ENCODE measurements at places on chromosomes 13 and 19. TPM values are rescaled to one million over a fixed set of nuclear protein-coding genes. Genes with fewer than 3 reads are reported as not detected.

- DNase-seq = peak; percentile 36
Measured at GRCh38 chr19:42961119-42961518, 24.1 kb upstream of the PSG7 start.

GRCh38 chr19:5961969-5962945, 15.7 kb downstream of the RANBP3 start:
- DNase-seq = peak; percentile 56

DNA sequence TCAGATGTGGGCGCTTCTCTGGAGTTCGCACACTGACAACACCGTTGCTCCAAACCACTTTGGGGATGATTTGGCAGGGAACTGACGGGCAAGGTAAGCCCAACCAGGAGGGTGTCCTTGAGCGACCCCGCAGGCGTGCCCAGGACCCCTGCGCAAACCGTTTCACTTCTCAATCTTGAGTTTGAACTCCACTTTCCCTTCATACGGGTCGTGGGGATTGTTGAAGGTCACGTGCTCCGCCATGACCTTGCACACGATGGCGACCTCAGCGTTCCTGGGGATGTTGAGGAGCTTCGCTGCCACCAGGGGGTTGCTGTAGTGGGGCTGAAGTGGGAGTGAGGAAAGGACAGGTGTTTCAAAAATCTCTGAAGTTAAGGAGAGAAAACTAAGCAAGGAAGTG, 8.8 kb downstream of the ATP4B start:
- DNase-seq = no peak

GRCh38 chr13:40381935-40382764, 284.3 kb downstream of the FOXO1 start:
- DNase-seq = no peak

GRCh38 chr13:99378985-99379733, 72.0 kb upstream of the GPR183 start:
- DNase-seq = no peak

DNA sequence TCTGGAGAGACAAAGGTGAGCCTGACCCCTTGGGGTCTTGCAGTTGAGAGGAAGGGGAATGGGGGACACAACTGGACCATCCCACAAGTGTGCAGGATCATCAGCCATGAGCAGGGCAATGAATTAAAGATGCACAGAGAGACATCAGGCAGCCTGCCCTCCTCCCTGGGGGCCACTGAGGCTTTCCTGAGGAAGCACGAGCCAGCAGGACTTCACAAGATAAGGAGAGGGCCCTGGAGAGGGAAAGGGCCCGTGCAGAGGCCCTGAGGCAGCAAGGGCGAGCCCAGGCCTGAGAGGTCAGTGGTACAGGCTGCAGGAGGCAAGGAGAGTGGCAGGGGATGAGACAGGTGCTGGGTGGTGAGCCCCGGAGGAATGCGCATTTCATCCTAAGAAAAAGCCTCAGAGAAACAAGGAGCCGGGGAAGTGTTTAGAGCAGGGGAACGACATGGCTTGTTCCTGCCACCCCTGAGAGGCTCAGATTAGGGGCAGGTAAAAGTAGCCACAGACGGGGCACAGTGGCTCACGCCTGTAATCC, 9.0 kb upstream of the PRKD2 start:
- DNase-seq = no peak

GRCh38 chr19:3692141-3693024, 7.9 kb downstream of the PIP5K1C start:
- no peak for DNase-seq

DNA sequence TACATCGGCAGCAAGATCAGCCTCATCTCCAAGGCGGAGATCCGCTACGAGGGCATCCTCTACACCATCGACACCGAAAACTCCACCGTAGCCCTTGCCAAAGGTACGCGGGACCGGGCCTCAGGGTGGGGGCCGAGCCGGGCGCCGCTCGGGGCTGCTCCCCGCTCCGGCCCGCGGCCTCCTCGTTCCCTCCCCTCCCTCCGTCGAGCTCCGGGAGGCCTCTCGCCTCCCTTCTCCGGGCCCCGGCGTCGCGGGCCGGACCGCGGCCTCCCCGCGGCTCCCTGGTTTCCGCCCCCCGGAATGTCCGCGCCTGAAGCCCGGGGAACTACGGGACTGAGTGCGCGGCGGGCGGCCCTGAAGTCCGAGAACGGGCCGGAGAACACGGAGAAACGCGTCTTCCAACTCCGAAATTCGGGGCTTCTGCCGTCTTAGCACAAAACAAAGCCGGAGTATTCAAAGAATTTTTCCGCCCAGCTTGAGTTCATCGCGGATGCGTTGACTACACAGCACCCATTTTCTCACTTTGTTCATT, 423 bp downstream of the LSM14A start:
- no peak for DNase-seq

DNA sequence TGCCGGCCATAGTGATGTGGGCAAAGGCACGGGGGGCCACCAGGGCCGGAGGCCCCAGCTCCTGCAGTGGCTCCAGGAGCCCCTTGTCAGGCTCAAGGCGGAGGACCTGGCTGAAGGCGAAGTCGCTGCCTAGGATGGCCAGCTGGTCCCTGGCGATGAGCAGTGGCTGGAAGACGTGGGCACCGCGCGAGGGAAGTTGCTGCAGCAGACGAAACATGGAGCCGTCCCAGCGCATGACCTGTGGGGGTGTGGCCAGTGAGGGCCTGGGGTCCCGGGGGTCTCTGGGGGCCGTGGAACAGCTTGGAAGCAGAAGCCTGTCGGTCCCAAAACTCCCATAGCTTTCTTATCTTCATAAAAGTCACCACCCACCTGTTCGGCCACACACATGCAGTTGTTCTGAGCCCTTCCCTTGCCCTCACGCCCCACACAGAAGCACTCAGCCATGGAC, 9.6 kb downstream of the LGI4 start:
- DNase-seq = no peak

GRCh38 chr19:8206147-8207087, 2.8 kb upstream of the CERS4 start:
- no peak for DNase-seq

- no peak for DNase-seq
Measured at GRCh38 chr13:81320516-81320915, 979.6 kb upstream of the SPRY2 start.

DNA sequence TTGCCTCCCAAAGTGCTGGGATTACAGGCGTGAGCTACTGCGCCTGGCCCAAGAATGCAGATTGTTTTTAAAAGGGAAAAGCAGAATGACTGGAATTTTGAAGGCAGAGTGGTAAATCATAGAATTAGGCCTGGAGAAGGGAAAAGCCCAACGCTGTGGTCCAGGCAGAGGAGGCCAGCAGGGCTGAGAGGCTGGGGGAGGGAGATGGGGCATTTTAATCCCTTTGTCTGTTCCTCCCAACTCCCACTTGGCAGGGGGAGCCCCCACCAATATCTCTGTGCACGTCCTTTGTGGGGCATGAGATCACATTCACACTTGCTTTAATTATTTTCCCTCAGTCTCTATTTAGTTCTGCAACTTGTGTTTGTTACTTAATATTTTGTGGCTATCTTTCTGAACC, 54.4 kb upstream of the RANBP3 start:
- DNase-seq = no peak

DNA sequence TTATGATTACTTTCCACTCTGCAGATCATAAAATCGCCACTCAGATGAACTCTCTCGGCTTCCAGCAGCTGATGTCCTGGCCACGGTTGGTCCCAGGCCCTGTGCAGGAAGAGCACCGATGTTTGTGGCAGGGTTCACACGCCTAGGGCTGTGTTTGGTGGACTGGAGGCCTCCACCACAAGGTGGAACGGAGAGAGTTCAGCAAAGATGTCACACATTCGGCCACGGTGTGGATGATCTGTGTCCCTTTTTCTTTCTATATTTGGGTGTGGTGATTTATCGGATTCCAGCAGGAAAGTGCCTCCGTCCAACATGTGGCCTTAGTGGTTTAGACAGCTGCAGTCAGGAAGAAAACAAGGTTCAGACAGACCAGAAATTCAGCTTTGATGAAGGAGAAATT, 521 bp upstream of the SHISA2 start:
- DNase-seq = no peak

DNA sequence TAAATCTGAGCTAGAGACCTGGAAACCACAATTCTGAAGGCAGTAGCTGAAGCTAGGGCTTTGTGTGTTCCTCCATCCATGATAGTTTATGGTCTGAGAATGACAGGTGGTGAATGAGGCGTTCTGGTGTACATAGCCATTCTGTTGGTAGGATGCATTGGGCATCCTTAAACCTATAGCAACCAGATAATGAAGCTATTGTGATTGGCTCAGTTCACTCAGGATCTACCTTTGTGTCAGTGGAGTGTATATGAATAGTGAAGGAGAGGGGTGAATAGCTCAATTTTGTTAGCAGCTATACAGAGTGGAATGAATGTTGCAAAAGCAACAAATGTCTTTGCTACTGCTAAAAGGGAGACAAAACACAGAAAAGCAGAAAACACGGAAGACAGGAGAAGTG, 80.0 kb upstream of the PCDH20 start:
- no peak for DNase-seq

- DNase-seq = peak; percentile 54
Measured at GRCh38 chr19:42421591-42422031, 5.6 kb downstream of the LIPE start.

DNA sequence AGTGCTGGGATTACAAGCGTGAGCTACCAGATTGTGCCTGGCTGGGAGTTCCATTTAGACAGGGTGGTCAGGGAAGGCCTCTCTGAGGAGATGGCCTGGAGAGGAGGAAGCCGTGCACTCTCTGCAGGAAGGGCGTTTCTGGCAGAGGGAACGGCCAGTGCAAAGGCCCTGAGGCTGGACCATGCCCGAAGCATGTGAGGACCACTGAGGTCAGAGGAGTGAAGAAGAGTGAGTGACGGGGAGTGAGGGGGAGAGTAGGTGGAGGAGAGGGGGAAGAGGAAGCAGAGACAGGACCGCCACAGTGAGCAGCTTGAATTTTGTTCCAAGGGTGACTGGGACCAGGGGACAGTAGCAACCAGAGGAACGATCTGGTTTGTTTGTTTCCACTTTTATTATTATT, 32.6 kb downstream of the CELF5 start:
- DNase-seq = no peak

- DNase-seq = peak; percentile 33
Measured at GRCh38 chr13:42497798-42498197, 76.2 kb upstream of the TNFSF11 start.

GRCh38 chr19:42436006-42436405, 6.7 kb downstream of the CXCL17 start:
- DNase-seq = no peak

GRCh38 chr13:45278096-45278645, 62.8 kb downstream of the TPT1 start:
- DNase-seq = no peak

GRCh38 chr13:37479916-37480315, 118.7 kb downstream of the POSTN start:
- DNase-seq = no peak

- no peak for DNase-seq
Measured at GRCh38 chr19:37874784-37875183, 31.6 kb downstream of the WDR87 start.

GRCh38 chr19:42283188-42284065, 14.4 kb downstream of the CIC start:
- DNase-seq = peak; percentile 77

GRCh38 chr13:39888865-39889810, 233.7 kb downstream of the COG6 start:
- no peak for DNase-seq

DNA sequence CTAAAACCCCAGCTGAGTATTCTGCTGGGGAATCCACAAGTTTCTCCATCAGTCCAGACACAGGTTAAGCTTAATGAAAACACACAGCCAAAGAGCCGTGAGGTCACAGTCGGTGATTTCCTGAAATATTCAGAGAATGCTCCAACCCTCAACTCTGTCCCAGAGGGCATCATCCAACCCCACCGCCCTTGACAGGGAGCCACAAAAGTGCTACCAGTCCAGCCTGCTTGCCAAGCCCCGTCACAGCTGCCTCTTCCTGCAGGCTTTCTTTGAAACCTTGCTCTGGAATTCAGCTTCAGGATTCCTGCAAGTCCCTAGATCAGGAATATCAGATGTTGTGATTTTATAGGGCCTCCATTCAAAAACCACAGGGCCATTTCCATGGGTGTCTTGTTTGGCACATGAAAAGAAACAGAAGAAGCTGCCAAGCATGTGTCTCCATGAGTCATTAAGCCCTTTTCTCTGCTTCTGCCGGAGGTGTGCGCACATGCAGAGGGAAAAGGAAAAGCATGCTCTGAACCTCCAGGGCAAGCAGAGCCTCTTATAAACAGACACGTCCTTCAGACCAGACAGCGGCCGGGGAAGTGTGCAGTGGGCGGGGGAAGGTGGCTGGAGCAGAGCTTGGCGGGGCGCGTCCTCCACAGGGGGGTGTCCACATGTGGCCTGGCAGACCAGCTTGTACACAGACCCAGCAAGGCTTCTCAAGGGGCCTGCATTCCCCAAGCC, 164.7 kb downstream of the KATNAL1 start:
- peak; percentile 98 for DNase-seq

GRCh38 chr19:46922465-46922864, 61.7 kb downstream of the ARHGAP35 start:
- DNase-seq = no peak

The ZNF446 gene
- 18.8 TPM for total RNA-seq

The OR7C1 gene
- total RNA-seq = not detected

The CFD gene
- 14.4 TPM for total RNA-seq

The MYH14 gene
- total RNA-seq = 2.8 TPM

The SYT3 gene
- total RNA-seq = 1.9 TPM

The PRR36 gene
- total RNA-seq = 1.0 TPM

All from A172 (cell line).